ENCODE measurements at places on chromosomes 4 and X.
A peak's percentile ranks its signal among the peaks of the same experiment; 100 is the strongest.

- no peak for DNase-seq
These were observed 45.9 kb upstream of the GPC4 start for GRCh38 chrX:133461231-133461630.

GRCh38 chr4:60359746-60360367 is 840.3 kb upstream of the ADGRL3 start:
- peak; percentile 27 for DNase-seq

GRCh38 chr4:93157986-93158385 is 670.6 kb upstream of the ATOH1 start:
- no peak for DNase-seq

DNA sequence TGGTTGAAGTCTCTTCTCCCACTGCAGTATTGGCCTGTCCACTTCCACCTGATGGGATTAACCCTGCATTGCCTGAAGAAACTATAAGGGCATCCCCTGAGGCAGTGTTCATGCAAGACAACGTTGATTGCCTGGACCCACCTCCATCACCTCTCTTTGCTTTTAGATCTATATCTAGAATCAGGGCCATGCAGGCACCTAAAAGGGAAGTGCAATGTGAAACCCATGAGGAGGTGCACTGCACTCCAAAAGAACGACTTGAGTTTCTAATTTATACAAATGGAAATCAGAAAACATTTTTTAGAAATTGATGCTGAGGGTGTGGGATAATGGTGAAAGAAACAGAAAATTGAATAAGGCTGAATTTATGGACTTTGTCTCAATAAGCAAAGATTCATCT is 694.4 kb downstream of the TRAM1L1 start:
- DNase-seq = no peak

DNA sequence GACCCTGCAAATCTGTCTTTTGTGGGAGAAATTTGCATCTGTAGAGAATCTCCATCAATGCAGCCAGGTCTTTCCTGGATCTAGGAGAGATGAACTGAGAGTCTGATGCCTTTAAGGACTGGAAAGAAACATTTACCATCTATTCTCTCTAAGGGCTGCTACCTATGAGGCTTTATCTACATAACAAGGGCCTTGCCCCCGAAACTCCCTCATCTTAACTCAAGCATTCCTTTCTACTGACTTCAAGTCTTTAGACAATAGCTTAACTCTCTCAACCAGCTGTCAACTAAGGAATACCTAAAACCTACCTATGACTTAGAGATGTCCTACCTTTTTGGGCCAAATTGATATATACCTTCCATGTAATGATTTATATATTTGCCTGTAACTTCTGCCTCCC is 32.1 kb downstream of the MAGEB17 start:
- DNase-seq = no peak

All from right renal cortex interstitium (tissue), 3 donors.